Stimulated activated CD8-positive, alpha-beta memory T cell treated with anti-CD3 and anti-CD28 coated beads, Interleukin-15, amount 100 ng/mL, for 4 hours (primary cell): ENCODE measurements at places on chromosomes 7 and 10.

DNA sequence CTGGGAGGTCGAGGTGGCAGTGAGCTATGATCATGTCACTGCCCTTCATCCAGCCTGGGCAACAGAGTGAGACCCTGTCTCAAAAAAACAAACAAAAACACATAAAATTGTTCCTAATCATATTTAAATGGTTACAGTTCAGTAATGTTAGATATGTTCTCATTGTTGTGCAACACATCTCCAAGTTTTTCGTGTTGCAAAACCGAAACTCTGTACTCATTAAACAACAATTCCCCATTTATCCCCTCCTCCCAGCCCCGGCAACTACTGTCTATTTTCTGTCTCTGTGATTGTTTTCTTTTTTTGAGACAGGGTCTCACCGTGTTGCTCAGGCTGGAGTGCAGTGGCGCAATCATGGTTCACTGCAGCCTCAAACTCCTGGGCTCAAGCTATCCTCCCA lies 16.1 kb upstream of the PRXL2A start:
- no peak for DNase-seq

- no peak for DNase-seq
Observed at GRCh38 chr10:45646384-45647050, 26.1 kb downstream of the ZFAND4 start.

- DNase-seq: no peak
Observed at GRCh38 chr10:74900297-74900696, 73.9 kb downstream of the KAT6B start.

GRCh38 chr7:36075561-36075960 lies 77.5 kb upstream of the EEPD1 start:
- DNase-seq: no peak

GRCh38 chr7:95324431-95324830 lies at the start of gene PON1:
Gene PON1, minus strand, starts transcription at chr7:95324532. Its CDS starts 57 bp downstream, at chr7:95324475.
- no peak for DNase-seq

- no peak for DNase-seq
Observed at GRCh38 chr10:101158459-101159058, 27.5 kb downstream of the TLX1 start.

GRCh38 chr10:109237050-109237449 lies 686.3 kb downstream of the XPNPEP1 start:
- DNase-seq: no peak

GRCh38 chr7:48025624-48026023 lies 3.3 kb downstream of the SUN3 start:
- DNase-seq: no peak

GRCh38 chr7:144006029-144006691 lies 6.0 kb downstream of the OR6B1 start:
- no peak for DNase-seq

DNA sequence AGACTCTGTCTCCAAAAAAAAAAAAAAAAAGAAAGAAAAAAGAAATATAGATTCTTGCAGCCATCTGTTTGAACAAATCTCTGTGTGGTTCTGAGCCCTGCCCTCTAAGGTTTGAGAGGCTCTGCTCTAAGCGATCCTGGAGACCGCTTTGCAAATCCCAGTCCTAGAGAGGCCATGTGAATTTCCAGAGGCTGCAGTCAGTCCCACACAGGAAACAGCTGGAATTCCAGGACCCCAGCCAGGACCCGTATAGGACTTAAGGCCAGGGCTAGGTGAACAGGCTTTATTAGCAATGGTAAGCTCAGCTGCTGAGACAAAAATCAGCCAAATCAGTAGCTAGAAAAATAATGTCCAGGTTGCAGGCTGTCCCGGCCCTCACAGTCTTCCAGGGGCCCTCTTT lies 154.8 kb downstream of the RPS24 start:
- no peak for DNase-seq

DNA sequence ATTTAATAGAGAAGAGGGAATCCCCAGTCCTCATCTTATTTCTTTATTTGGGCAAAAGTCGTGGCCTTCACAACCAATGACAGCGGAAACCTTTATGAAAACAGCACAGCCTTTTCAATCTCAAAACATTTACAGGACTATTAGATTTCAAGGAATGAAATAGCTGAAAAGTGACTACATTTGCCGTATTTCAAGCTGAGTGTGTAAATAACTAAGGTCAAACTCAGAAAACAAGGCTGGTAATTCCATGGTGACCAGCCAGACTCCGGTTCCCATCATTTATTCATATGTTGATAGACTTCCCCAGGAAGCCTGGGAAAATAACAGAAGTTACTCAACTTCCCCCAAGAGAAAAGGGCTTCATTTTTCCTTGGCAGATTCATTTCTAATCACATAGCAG lies 457.3 kb upstream of the NFE2L3 start:
- no peak for DNase-seq

GRCh38 chr7:36388423-36388822 lies 1.2 kb upstream of the ANLN start:
- no peak for DNase-seq

GRCh38 chr7:128379900-128380479 lies 18.5 kb upstream of the PRRT4 start:
- DNase-seq: no peak
